Fibroblast of skin of abdomen (primary cell): ENCODE measurements at places on chromosomes 3 and 15.

DNA sequence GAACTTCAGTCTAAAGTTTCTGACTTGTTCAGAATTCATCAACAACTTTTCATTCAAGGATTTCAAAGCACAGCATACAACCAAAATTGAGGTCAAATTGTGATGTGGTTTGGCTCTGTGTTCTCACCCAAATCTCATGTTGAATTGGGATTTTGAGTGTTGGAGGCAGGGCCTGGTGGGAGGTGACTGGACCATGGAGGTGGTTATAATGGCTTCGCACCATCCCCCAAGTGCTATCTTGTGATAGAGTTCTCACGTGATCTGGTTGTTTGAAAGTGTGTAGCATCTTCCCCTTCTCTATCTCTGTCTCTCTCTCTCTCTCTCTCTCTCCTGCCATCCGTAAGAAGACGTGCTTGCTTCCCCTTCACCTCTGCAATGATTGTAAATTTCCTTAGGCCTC lies 19.6 kb upstream of the SUCLG2 start:
- DNase-seq, result no peak

DNA sequence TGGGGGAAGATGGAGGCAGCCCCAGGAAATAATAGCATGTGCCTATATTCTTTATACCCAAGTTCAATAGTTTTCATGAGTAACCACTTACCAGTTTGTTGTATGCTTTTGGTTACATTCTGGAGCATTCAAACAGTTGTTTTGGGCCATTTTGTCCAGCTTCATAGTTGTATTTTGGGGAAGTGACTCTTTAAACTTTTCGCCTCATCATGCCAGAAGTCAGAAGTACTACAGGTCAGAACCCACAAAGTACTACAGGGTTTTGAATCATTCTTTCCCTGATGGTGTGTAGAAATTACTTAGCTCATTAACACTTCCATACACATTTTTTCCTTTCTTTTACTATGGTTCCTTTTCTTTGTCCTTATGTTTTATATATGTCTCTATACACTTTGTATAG lies 210.6 kb downstream of the ARPP21 start:
- DNase-seq, result no peak

DNA sequence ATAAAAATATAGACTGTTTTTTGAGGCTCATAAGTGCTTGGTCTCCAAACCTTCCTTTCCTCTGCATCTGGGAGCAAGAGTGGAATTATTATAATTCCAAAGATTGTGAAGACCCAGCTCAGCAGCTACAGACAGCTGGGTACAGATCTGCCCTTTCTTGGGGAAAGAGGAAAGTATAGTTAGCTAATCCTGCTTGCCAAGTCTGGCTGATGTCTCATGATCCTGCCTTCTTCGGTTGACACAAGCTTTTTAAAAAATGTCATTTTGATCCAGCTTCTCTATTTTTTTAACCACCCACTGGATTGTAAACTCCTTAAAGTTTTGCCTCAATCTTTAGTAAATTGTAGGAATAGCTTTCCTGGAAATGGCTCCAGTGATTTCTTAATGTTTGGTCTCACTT lies 181.1 kb downstream of the LRTM1 start:
- no peak for DNase-seq

GRCh38 chr3:58049143-58049785 lies 41.0 kb downstream of the FLNB start:
- DNase-seq, result peak; percentile 91

GRCh38 chr3:184428561-184429175 lies 48.8 kb downstream of the CHRD start:
- peak; percentile 64 for DNase-seq

DNA sequence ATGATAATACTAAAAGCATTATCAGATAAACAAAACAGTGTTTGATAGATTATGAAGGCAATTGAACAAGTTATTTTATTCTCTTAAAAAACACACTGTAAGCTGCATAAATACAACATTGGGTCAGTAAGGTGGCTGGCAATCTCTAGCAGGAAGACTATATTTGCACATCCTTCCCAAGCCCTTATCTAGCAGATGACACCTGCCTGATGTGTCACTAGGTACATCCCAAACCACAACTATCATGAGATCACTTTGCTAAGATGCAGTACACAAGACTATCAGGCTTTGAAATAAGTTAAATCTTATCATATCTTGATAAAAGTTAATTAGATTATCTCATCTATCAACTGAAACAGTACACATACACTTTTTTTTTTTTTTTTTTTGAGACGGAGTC lies 417.4 kb downstream of the MECOM start:
- DNase-seq, result no peak

- peak; percentile 33 for DNase-seq
Measured at GRCh38 chr3:187243933-187244524, 46.7 kb downstream of the RTP1 start.

DNA sequence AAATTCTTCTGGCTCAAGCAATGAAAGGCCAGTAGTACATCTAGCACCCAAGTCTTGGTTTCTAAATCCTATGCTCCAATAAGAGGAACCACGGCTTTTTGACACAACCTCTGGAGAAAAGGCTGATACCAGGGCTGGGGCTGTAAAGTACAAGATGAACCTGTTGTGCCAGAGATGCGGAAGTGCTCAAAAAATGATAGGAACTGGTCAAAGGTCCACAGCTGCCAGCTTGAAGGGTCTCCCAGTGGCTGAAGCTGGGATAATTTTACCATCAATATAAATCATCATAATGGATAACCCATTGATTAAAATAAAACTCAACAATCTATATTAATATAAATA lies 558 bp upstream of the NCEH1 start:
- no peak for DNase-seq

GRCh38 chr3:23263796-23264195 lies 60.7 kb downstream of the UBE2E2 start:
- DNase-seq, result peak; percentile 54

DNA sequence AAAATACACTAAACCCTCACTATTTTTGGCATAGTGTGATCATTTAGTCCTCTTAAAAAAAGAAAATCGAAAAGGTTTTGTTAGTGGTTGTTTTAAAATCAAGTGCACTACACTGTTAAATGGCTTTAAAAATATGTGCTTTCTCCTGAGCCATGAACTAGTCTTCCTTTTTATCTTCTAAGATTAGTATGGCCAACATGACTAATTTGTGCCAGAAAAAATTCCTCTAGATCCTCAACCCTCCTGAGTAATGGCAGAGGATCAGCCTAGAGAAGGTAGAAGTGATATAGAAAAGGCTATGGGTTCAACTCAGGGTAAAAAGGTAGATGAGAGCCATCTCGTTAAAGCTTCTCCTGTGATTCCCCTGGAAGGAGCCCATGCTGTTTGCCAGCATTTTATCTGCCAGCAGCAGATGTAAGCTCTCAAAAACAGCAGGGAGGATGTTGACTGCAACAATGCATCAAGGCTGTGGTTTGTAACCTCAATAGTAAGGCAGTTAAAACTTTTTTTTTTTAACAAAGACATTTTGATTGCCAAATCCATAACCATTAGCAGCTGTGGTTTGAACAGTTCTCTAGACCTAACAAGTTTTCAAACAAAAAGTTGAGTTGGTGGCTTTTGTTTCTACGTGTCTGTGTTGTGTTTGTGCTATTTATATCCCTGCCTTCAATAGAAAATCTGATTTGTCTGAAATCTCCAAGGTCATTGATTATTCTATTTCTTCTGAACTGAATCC lies 30.2 kb upstream of the ZNF609 start:
- peak; percentile 93 for DNase-seq

GRCh38 chr3:183551930-183552329 lies 3.6 kb downstream of the KLHL6 start:
- no peak for DNase-seq

- no peak for DNase-seq
Measured at GRCh38 chr3:183710231-183710630, 12.6 kb downstream of the YEATS2 start.

DNA sequence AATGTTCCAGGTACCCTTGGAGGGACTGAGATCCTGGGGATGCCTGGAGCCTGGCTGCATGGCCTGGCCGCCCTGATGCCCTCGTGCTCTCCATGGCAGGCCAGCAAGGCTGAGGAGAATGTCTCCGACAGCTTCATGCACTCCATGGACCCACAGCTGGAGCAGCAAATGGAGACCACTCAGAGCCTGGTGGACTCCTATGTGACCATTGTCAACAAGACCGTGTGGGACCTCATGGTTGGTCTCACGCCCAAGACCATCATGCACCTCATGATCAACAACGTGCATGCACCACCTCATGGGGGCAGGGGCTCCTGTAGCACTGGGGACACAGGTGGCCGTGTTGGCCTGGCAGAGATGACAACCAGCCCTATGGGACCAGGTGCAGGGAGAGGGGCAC lies 19.7 kb downstream of the GOLGA6A start:
- DNase-seq, result no peak

- DNase-seq, result no peak
Measured at GRCh38 chr3:71849681-71850080, 64.7 kb upstream of the PROK2 start.
